Stimulated activated CD8-positive, alpha-beta memory T cell treated with anti-CD3 and anti-CD28 coated beads, Interleukin-15, amount 100 ng/mL, for 1 hour (primary cell): ENCODE measurements at places on chromosomes 5 and 9.

GRCh38 chr5:147619281-147619878 lies 109.5 kb upstream of the DPYSL3 start:
- DNase-seq: no peak

DNA sequence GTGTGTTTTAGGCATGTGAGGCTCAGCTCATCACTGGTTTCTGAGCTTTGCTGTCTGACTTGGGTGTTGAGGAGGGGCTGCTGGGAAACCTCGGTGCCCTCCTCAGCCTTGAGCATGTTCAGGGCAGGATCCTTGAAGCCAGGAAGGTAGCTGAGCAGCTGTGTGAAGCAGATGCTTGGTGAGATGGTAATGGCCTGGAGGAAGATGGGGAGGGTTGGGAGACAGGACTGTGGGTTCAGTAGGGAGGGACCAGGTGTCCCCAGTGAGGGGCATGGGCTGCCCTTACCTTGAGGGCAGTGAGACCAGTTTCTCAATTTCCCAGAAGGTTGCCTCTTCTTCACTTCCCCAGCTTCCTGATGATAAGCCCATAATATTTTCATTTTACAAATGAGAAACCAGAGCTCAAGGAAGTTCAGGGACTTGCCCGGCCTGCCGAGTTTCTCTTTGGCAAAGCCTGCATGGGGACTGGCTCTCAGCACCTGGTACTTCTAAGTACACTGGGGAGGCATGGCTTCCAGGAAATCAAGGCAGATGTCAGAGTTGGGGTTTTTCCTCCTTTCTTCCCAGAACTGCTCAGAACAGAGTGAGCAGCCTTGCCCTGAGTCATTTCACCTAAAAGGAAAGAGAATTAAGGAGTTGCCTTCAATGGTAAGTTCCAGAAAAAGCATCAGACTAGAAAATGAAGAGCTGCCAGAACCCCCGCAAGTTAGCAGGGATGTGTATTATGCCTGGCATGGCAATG lies 225.7 kb downstream of the MAST4 start:
- no peak for DNase-seq

- DNase-seq: no peak
Observed at GRCh38 chr5:172849606-172850453, 15.8 kb downstream of the ERGIC1 start.

- no peak for DNase-seq
Observed at GRCh38 chr5:149002761-149003689, 59.8 kb downstream of the SH3TC2 start.

DNA sequence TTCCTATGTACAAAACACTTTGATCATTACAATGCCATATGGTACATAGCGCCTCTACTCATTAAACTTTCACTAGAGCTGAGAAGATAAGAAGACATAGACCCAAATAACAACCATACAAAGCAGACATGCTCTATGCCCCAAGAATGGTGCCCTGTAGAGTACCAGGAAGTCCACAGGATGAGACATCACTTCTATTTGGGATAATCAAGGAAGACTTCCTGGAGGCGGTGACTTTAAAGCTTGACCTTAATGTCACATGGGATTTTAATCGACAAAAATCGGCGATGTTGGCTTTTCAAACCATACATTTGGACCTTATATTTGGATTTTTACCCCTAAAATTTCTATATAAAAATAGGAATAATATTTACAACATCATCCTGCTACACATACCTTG lies 224.3 kb upstream of the MAP3K1 start:
- DNase-seq: no peak

GRCh38 chr5:25701936-25702335 lies 1057.2 kb upstream of the CDH10 start:
- DNase-seq: no peak

DNA sequence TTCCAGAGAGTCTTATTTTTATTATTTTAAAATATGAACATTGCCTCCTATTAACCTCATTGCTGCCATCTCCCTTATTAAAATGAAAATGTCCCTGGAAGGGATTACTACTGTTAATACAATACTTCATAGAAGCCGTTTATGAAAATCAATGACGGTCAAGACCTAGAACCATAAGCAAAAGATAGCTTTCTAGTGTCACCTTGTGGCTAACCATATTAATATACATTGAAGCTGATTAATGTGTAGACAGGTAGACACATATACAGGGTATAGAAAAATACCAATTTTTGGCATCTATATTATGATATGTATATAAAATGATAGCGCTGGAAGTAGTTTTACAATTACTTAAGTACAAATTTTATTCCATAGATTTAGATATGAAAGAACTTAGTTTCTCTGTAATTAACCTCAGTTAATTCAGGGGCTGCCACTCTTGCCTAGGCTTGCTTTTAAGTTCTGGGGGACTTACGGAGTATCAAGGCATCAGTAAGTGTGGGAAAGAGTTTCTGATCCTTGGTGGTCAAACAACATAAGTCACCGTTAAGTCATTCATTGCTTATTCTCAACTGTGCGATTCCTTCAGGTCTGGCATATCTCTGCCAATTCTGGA lies 2.5 kb upstream of the YTHDC2 start:
- DNase-seq: no peak

DNA sequence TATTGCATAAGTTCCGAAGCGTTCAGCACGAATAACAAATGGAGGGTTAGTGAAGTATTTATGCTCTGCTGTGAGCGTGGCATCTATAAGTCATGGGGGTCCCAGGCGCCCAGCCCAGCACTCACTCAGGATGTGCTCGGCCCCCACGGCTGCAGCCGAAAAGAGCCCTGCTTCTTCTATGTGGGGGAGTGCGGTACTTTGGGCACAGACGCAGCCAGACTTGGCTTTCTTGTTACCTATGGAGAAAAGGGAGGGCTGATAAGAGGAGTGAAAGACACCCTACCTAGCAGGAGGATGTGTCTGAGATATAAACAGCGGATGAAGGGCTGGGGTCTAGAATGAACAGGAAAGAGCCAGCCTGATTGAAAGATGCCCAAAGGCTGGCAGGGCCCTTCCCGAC lies 51.4 kb downstream of the MRPL36 start:
- DNase-seq: no peak

- no peak for DNase-seq
Observed at GRCh38 chr9:72812559-72813111, 140.2 kb downstream of the ALDH1A1 start.

DNA sequence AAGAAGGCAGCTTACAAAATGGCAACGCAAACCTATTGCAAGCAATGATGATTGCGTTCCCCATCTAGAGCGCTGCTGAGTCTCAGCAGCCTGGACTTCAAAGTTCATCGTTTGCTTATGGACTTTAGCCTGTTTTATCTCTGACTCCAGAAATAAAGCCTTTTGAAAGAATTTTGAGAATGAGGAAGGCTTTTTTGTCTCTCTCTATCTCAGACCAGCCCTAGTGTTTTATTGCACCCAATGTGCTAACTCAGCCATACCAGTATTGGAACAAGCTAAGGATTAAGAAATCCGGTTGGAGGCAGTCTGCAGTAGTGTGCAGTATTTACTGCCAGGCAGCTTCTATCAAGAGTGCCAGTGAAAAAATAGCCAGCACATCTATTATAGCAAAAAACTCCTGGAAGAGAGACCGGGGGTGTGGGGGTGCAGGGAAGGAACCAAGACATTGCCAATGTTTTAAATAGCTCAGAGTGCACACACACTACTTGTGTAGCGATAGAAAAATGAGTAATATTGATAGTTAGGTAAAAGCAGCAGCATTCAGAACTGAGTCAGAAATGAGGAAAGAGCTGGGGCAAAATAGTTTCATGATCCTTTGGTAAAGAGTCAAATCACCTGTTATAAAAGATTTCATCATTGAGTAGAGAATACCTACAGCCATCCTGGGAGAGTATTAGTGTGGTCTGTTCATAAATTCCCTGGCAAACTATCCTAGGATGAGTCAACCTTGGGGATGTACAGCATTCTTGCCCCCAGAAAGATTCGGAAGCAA lies 219.0 kb downstream of the ZNF608 start:
- no peak for DNase-seq

- no peak for DNase-seq
Observed at GRCh38 chr9:136232969-136233368, 12.6 kb downstream of the QSOX2 start.

- DNase-seq: no peak
Observed at GRCh38 chr5:143592648-143593047, 189.2 kb upstream of the NR3C1 start.

- no peak for DNase-seq
Observed at GRCh38 chr9:121741228-121741918, 89.9 kb downstream of the DAB2IP start.

- no peak for DNase-seq
Observed at GRCh38 chr5:50867140-50867539, 200.7 kb downstream of the PARP8 start.

- DNase-seq: no peak
Observed at GRCh38 chr5:106290841-106291240, 1379.9 kb downstream of the EFNA5 start.

- no peak for DNase-seq
Observed at GRCh38 chr9:135704483-135704882, 2.5 kb downstream of the KCNT1 start.

GRCh38 chr5:67732471-67732870 lies 483.1 kb upstream of the PIK3R1 start:
- no peak for DNase-seq

- DNase-seq: no peak
Observed at GRCh38 chr9:297104-297972, 82.7 kb downstream of the DOCK8 start.

DNA sequence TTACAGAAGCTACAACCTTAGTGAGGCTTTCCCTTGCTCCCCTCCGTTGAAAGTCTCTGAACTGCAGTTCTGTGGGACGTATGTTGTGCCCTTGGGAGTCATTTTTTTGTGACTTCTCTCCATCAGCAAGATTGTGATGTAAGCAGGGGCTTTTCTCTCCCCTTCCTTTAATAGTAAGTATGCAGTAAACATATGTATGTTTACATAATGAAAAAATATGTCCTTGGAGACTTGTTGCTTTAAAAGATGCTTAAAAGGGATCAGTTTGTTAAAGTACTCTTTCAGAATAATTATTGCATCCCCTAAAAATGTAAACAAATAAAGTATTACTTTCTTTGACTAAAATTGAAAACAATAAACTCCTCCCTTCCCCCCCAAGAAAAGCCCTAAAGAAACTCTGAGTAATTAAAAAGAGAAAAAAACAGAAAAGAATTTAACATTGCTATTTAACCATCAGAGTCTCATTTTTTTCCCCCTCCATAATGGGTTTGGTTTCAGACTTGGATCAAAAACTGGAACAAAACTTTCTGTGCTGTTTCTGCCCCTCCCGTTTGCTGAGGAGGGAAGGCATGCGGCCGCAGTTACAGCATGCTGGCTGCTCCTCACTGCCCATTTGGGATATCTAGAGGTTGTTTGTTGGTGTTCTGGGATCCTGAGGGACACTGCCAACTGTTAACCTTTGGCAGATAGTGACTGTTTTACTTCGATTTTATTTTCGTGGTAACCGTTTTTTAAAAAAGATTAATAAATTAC lies 40.2 kb downstream of the TRIO start:
- DNase-seq: no peak

- no peak for DNase-seq
Observed at GRCh38 chr9:79300068-79300467, 271.7 kb upstream of the TLE4 start.

- no peak for DNase-seq
Observed at GRCh38 chr9:74838351-74838750, 49.4 kb downstream of the TRPM6 start.

- no peak for DNase-seq
Observed at GRCh38 chr5:172777881-172778814, 7.2 kb upstream of the DUSP1 start.
